Stimulated activated CD4-positive, alpha-beta T cell treated with anti-CD3 and anti-CD28 coated beads, Interleukin-12 subunit alpha, Interleukin-12 subunit beta, amount 100 ng/mL, for 4 hours (primary cell): ENCODE measurements at places on chromosomes 4 and X.

DNA sequence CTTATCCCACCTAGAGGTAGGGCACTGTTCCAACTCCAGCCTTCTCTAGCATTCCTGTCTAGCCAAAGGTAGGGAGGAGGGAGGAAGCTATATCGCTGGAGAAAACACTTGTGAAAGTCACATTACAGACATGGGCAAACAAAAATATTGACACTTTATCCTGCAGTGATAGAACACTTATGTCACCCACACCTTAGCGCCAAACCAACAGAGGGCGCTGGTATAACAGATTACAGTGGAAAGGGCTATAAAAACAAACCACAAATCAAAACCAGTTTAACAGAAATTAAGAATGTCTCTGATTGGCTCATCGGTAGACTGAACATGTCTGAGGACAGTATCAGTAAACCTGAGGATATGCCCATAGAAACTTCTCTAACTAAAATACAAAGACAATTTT lies 451.3 kb downstream of the TLL1 start:
- no peak for DNase-seq

DNA sequence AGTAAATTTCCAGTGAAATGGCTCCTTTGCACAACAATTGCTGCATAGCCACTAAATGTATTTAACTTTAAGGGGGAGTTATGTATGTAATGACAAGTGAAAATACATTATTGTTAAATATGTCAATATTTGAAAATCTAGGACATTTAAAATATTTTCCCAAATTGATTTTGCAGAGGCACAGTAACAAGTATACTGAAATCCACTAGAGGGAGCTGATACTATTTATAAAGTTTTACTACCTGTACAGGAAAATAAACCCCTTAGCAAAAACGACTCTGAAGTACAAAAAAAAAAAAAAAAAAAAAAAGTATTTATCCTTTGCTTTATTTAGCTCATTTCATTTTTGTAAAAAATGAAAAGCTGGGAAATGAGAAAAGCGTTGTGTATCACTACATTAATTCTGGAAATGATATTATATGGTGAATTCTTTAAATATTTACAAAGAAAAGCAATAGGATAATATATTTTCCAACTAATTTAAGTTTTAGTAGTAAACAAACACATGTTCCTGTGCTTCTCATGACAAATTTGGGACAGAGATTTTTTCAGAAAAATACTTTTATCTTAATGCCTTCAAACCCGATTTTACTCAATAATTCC lies 727.7 kb downstream of the DMD start:
- no peak for DNase-seq

DNA sequence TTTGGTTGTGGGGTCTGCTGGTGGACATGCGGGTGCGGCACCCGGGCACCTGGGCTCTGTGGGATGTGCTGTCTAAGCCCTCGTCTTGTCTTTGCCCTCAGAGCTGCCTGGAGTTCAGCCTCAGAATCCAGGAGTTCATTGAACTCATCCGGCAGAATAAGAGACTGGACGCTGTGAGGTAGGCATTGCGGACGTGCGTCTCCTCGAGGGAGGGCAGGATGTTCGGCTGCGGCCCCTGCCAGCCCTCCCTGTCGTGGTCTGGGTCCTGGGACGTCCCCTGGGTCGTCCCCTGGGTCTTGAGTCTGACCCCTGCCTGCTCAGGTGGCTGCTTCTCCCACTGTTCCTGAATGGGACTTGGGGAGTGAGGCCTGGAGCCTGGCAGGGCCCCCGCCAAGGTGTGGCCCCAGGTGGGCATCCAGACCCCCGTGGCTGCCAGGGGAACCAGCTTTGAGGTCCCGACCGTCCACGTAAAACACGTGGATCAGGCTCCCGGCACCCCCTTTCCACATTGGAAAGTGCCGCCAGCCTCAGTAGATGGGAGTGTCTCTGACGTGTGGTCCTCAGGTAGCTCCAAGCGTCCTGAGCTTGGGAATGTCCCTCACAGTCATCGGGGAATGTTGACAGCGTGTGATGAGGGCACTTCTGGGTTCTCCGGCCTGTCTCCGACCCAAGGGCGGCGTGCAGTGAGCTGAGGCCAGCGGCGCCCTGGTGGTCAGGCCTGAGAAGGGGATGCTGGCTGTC lies 19.3 kb upstream of the UVSSA start:
- no peak for DNase-seq

DNA sequence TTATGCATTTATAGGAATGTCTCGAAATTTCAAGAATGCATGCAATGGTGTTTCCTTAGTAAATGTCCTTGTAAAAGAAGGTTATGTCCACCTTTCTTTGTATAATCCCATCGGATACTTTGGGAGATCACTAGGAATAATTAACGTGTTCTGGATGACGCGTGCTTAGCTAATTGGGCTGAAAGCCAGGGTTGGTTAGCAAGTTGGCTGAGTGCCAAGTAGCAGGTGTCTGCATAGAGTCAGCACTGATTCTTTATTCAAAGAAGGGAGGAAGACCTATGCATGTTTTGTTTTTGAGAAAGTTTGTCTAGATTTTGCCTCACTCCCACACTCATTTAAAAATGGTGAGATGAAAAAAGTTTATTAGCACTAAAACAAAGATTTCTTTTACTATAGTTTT lies 144.6 kb downstream of the SOX3 start:
- DNase-seq = no peak

GRCh38 chrX:13750812-13751211 lies 16.3 kb downstream of the OFD1 start:
- DNase-seq = no peak

DNA sequence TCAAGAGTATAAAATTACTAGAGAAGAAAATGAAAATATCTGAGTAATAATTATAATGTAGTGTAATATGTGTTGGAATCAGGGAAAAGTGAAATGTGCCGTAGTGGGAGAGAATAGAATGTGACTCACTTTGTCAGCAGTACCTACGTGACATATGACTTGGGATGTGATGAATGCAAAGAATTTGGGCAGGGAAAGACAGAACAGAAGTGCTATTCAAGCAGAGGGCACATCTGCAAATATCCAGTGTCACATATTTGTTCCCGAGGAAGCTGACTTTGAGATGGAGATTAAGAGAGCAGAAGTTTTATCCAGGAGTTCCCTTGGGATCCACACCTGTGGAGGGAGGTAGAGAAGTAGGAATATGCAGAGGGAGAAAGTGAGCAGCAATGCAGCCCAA lies 69.3 kb upstream of the HS3ST1 start:
- no peak for DNase-seq

DNA sequence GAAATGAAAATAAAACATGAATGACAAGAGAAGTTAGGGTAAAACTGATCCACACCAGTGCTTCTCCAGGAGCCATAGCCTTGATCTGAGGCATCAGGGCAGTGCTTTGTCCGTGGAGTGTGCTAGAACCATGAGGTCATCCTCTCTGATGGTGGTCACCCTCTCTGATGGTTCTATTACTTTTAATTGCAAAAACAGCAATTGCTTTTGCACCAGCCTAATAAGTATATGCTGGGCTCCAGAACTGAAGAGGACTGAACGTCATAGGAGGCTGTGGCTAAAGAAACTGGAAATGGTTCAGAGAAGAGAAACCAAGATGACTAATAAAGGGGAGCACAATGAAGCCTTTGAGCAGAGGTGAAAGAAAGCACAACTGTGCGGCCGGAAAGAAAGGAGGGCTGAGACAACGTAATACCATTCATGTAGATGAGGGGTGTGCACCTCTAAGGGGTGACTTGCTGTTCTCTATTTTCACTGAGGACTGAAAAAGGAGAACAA lies 17.0 kb upstream of the TMEM154 start:
- DNase-seq = peak; percentile 21

- no peak for DNase-seq
Measured at GRCh38 chr4:7196288-7196651, 3.9 kb downstream of the SORCS2 start.

DNA sequence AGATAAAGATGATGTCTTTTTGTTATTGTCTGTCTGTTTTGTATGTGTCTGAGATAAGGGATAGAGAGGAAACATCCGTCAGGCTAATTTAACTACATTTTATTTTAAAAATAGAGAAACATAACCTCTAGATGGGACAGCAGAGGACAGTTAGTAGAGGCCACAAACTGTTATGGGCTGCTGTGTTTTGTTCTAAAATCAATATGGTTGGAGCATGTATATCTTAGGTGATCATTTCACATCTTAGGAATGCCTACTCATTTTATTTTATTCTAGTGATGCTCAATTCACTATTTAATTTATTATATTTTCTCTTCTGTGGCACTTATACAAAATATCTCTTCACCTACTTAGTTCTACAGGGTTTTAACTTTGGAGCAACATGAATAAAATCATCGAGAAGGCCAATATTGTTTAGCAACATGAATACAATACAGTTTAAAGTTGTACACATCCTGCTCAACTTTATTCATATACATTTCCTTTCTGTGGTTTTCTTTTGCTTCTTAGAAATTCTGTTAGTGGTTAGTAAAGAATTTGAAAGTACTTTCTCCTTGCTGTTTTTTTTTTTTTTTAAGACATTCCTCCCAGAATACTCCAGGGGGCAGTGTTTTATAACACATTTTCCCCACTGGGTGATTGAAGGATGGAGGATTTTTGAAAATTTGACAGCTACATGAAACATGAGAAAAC lies 392.9 kb downstream of the UNC5C start:
- DNase-seq = no peak

- DNase-seq = no peak
Measured at GRCh38 chrX:77440330-77440729, 6.9 kb upstream of the FGF16 start.

- no peak for DNase-seq
Measured at GRCh38 chr4:173703021-173703420, 173.0 kb upstream of the HAND2 start.

DNA sequence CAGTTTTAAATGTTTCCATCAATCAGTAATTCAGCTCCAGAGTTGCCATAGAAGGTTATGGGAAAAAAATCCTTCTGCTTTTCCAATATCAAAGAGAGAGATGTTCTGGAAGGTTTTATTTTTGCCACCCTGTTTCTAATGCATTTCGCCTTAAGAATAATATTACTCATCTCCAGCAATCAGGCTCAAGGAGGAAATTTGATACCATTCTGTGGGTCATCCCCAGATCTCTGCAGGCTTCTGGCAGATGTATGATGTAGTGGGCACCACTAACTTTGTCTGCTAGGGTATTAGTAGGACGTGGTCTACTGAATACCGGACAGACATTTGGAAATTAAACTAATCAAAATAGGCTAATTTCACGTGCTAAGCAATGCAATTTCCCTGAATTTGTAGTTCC lies 645.4 kb upstream of the TENM3 start:
- no peak for DNase-seq

- DNase-seq = no peak
Measured at GRCh38 chr4:118099106-118099505, 64.8 kb downstream of the NDST3 start.

- DNase-seq = no peak
Measured at GRCh38 chrX:42220083-42220482, 296.7 kb upstream of the CASK start.

DNA sequence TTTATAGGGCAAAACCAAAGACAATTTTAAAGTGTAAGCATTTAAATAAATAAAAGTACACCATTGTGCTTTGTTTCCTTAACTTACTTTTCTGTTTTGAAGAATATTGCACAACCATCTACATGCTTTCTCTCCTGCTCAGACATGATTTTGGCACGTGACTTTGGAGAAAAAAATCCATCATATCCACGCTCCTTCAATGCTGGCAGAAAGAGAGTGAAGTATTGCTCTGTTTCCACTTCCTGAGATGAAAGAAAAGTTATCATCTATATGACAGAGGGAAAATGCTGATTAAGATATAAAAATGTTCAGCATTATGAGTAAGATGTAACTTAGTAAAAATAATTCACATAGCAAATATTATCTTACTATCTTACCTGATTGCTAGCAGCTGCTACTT lies 77.1 kb downstream of the CNOT6L start:
- no peak for DNase-seq

DNA sequence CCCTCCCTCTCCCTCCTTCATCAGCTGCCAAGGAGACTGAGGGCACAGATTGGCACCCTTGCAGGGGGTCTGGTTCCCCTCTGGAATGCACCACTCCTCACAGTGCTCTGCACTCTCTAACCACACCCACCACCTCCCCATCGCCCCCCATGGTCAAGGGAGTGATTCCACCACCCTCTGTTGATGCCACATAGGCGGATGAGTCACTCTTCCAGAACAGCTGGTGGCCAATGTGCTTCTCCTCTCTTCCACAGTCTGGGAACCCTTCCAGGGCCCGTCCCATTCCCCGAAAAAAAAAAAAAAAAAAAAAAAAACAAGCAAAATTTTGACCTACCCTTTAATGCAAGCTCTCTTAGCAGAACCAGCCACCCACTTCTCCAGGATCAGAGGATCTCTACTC lies 341.3 kb upstream of the KLF3 start:
- no peak for DNase-seq

DNA sequence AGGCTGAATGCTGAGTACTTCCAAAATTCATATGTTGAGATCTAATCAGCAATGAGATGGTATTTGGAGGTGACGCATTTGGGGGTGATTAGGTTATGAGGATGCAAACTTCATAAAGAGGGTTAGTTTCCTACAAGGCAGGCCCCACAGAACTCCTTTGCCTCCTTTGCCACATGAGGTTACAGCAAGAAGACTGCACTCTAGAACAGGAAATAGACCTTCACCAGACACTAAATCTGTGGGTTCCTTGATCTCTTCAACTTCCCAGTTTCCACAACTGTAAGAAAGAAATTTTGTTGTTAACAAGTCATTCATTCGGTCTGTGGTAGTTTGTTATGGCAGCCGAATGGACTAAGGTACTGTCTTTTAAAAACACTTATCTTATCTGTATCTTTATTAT lies 681.9 kb upstream of the HS3ST1 start:
- DNase-seq = no peak

GRCh38 chr4:105765690-105766407 lies 57.3 kb downstream of the GSTCD start:
- no peak for DNase-seq

- DNase-seq = no peak
Measured at GRCh38 chrX:53474707-53475106, 40.5 kb upstream of the HSD17B10 start.

- peak; percentile 56 for DNase-seq
Measured at GRCh38 chr4:76950052-76950955, 752 bp downstream of the SEPTIN11 start.

- DNase-seq = no peak
Measured at GRCh38 chr4:107278791-107279483, 242.8 kb upstream of the DKK2 start.

- no peak for DNase-seq
Measured at GRCh38 chr4:35124106-35124505, 1120.2 kb downstream of the ARAP2 start.

DNA sequence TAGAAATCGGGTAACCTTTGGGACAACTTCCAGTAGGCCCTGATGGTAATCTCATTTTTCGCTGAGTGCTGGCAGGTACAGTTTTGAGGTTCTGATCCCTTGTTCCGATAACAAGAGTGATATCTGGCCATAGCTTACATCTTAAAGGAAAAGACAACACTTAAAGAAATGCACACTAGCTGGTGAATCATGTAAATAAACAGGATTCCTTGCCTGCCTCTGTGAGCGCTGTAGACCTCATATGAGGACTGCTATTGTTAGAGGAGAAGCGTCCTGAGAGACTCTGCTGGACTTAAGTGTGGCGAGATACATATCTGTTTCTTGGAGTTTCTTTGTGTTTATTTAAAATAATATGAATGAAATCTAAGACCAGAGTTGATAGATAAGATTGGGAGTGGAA lies 149.3 kb upstream of the SLC4A4 start:
- no peak for DNase-seq

GRCh38 chr4:41102414-41103092 lies 111.8 kb downstream of the APBB2 start:
- no peak for DNase-seq
